ENCODE measurements at places on chromosomes 1 and 21.

- no peak for DNase-seq
These were observed 10.8 kb downstream of the LRRC8D start for GRCh38 chr1:89831462-89832120.

- no peak for DNase-seq
These were observed 85.1 kb upstream of the LMO4 start for GRCh38 chr1:87243573-87243972.

- no peak for DNase-seq
These were observed 128.1 kb downstream of the MRPS6 start for GRCh38 chr21:34201481-34201858.

GRCh38 chr1:212752252-212752933 lies 39.2 kb downstream of the NSL1 start:
- DNase-seq: no peak

DNA sequence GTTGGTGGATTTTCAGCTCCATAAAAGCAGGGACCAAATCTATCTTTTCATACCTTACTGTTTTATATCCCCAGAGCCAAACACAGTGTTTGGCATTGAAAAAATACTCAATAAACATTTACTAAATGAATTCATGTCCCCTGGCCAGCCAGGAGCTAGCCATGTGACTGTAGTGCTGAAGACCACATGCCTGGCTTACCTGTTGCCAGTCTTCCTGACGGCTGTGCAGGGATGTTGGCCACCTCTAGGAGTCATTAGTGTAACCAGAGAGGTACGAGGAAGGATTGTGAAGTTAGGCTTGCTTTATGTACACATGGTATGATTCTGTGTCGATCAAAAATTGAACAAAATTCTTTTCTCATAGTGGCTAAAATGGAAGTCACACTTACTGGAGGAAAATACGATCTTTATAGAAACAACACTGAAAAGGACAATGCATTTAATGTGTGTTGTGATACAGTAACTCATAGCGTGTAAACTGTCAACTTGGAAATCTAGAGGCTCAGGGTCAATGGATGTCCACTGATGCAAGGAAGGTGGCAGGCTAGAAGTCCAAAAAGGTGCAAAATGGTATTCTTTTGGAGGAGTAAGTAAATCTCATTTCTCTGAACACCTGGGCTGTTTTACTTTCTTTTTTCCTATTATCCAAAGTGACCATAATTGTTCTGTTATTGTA lies 60.9 kb downstream of the FGGY start:
- no peak for DNase-seq

GRCh38 chr1:191709215-191709614 lies 449.0 kb upstream of the RGS18 start:
- DNase-seq: no peak

- DNase-seq: no peak
These were observed 6.7 kb upstream of the SH2D2A start for GRCh38 chr1:156823210-156823790.

GRCh38 chr1:66557157-66557556 lies 23.2 kb downstream of the SGIP1 start:
- DNase-seq: no peak

DNA sequence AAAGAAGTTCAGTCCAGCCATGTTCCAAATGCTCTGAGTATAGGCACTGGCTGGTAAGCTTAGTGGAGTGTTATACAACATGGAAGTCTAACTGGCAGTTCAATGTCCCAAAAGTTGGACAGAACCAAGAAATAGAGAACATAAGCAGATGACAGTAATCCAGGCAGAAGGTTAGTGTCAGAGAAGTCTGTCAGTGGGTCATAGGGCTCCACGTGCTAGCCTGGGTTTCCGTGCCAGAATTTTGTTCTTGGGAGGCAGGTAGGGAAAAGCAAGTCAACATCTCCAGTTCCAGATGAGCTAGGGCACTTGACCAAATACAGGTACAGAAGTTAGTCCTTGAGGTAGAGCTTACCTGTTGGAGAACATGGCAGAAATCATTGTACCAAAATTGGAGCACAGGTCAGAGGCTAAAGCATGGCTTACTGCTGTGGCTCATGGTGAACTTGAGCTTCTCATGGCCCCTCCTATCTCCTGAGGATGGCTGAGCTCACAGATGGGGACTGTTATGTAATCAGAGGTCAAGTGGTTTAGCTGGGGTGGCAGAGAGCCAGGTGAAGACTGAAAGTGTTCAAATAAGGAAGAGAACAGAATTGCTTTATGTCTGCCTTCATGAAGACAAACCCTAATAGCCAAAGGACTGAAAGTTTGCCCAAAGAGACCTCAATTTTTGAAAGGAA lies 170.8 kb downstream of the NFIA start:
- DNase-seq: no peak

DNA sequence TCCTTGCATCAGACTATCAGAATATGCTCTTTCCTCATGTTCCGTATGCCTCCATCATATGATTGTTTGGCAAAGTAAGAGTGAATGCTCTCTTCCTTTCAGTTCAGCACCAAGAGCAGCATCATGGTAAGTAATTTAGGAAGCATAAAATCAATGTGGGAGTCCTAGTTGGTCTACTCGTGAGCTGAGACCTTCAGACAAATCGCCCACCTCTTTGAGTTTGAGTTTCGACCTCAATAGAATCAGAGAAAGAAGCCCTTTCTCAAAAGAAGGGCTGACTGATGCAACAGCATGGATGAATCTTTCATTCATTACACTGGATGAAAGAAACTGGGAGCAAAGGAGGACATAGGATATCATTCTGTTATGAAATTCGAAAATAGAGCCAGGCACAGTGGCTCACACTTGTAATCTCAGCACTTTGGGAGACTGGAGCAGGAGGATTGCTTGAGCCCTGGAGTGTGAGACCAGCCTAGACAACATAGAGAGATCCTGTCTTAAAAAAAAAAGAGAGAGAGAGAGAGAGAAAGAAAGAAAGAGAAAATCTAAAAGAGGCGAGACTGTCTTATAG lies 112.5 kb downstream of the ZC3H11B start:
- DNase-seq: no peak

DNA sequence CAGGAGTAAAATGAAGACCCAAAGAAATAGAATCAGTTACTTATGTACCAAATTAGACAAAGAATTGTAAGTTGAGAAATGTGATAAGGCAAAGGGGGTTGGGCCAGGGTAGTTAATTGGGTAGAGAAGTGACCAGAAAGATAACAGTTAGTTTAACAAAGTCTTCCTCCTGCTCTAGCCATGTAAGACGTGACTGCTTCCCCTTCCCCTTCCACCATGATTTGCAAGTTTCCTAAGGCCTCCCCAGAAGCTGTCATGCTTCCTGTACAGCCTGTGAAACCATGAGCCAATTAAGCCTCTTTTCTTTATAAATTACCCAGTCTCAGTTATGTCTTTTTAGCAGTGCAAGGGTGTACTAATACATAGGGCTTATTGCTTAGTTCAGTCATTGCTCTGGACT lies 142.0 kb upstream of the PDE4B start:
- DNase-seq: no peak

DNA sequence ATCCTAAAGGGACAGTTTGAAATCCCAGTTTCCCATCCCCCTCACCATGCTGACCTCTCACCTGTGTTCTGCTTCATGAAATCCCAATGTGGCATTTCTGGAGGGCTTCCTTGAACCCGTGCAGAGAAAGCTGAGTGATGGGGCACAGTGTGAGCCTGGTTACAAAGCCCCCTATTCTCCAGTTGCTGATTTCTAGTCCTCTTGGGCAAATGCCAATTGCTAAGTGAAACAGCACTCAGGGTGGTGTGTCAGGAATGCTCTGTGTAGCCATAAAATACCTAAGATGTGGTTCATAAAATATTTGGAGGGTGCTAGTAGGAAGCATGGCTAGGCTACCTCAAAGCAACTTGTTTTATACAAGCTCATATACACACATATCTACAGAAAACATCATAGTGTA lies 32.0 kb downstream of the SUSD4 start:
- no peak for DNase-seq

DNA sequence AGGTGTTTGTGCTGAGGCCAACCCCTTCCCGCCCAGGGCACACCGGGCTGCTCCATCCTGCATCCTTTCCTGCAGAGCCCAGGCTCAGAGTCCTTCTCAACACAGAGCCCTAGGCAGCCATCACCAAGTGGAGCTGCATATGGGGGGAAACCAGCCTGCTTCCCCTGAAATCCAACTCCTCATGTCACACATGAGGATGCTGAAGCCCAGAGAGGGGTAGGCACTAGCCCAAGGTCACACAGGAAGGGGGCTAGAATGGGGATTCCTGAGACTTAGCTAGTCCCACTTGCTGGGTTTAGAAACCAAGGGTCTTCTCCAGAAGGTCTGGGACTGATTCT lies 5.5 kb upstream of the TNFRSF1B start:
- no peak for DNase-seq

DNA sequence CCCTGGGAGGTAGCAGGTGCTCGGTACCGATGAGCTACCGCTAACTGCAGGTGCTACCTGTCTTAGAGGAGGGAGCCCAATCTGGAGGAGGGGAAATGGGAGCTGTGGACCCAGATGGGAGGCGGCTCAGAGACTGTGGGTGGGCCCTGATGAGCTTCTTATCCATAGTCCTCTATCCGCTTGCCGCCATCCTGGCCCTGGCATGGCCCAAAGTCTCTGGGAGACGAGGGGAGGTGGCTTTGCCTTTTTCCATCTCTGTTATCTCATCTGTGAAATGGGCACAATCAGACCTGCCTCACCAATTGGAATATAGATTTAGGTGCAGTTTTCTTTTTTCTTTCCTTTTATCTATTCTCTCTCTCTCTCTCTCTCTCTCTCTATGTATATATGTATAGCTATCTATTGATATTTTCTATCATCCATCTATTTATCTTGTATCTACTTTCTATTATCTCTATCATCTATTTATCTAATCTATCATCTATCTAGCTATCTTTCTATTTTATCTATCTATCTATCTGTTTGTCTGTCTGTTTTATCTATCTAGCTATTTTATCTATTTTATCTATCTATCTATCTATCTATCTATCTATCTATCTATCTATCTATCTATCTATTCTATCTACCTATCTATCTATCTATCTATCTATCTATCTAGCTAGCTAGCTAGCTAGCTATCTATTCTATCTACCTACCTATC lies 16.5 kb downstream of the TNFRSF1B start:
- no peak for DNase-seq

GRCh38 chr1:87399701-87400100 lies 71.0 kb downstream of the LMO4 start:
- DNase-seq: no peak

DNA sequence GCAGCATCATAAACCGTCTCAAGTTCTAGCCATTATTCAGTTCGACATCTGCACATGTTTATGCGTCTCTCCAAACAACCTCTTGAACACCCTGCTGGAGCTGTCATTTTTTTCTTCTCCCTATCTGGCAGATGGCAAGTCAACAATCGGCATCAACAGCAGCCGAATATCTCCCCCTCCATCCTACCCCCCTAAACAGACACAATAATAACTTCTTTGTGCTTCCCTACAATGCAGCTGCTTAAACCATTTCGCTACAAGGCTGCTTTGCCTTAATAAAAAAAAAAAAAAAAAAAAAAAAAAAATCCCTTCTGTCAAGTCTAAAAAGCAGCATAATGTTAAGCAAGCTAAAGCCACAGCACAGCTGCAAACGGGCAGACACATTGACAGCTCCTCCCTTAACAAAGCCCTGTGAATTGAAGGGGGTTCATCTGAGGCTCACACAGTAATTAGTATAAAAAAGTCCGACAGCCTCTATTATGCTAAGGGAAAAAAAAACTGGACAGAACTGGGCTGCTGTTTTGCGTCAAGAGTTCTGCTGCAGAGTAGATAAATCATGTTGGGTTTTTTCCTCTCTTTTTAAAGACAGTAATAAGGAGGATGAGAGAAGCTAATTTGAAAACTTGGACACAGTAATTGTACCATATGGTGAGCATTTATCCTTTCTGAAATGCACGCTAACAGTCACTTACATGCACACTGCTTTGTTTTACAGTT lies 136.4 kb downstream of the AKT3 start:
- DNase-seq: no peak

GRCh38 chr1:183989078-183989577 lies 48.4 kb downstream of the COLGALT2 start:
- DNase-seq: peak; percentile 43

All from stimulated activated CD4-positive, alpha-beta T cell treated with anti-CD3 and anti-CD28 coated beads, Interleukin-1b, Interleukin-23, amount 100 ng/mL, for 48 hours (primary cell).